ENCODE measurements at places on chromosomes 4 and X.

GRCh38 chr4:154024097-154024694 lies 235.3 kb upstream of the SFRP2 start:
- no peak for DNase-seq

DNA sequence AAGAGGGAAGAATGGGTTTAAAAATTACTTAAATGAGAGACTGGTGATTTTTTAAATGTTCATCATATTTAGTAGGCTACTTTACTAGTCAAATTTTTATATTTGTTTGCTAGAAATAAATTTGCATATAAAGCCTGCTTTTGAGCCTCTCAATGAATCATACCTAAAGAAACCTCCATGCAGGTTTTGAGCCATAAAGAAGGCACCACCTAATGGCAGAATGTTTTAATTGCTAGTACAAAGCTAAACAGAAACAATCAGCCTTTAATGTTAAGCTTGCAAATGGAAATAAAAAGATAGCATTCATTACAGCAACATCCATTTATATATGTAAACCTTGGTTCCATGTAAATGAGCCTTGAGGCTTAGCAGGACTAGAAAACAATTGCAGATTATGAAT lies 989.7 kb downstream of the CCSER1 start:
- no peak for DNase-seq

GRCh38 chr4:152951348-152951747 lies 15.2 kb downstream of the FHDC1 start:
- no peak for DNase-seq

DNA sequence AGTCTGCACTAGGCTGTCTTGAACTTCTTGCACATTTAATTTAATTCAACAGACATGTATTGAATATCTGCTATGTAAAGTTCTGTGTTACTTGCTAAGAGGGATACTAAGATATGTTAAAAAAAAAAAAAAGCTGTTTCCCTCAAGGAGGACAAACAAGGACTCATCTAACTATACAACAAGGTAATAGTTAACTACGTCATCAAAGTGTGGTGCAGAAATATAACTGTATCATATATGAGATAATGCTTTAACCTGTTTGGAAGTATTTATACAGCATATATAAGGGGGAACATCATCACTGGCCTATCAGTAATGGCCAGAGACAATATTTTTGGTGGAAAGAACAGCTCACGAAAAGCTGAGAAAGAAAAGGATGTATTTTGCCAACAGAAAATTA lies 89.9 kb downstream of the PTPN13 start:
- no peak for DNase-seq

DNA sequence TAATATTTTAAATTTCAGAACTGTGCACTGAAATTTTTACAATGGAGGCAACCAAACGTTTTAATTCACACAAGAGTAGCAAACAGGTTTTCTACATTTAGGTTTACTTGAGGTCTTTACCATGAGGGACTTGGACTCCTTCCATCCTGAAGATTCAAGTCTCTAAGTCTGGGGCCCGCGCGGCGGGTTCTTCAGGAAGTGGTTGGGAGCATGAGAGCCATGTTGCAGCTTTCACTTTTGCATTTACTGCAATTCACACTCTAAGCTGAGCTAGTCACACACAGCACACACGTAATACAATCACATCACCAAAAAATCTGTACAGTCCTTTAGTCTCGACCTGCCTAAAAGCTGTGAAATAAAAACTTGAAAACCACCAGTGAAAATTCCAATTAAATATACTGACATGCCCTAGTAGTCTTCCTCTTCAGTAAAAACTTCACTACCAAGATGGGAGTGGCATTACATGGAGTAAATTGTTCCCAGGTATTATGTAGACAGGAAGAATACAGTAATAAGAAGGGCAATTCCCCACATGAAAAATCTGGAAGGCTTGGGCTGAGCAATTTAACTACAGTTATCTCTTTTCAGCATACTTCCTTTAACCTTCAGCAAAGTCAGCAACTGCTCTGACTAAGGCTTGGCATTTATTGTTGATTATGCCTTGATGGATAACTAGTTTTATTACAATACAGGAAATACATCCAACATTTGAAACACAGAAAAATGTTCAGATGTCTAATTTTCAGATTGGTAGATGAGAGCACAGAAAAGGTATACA lies 571.1 kb upstream of the DIPK2B start:
- no peak for DNase-seq

- DNase-seq: no peak
These were observed 117.9 kb downstream of the STIM2 start for GRCh38 chr4:26978387-26979053.

GRCh38 chr4:1042352-1043055 lies 31.1 kb downstream of the FGFRL1 start:
- no peak for DNase-seq

GRCh38 chr4:182788201-182788600 lies 129.0 kb downstream of the DCTD start:
- DNase-seq: no peak

DNA sequence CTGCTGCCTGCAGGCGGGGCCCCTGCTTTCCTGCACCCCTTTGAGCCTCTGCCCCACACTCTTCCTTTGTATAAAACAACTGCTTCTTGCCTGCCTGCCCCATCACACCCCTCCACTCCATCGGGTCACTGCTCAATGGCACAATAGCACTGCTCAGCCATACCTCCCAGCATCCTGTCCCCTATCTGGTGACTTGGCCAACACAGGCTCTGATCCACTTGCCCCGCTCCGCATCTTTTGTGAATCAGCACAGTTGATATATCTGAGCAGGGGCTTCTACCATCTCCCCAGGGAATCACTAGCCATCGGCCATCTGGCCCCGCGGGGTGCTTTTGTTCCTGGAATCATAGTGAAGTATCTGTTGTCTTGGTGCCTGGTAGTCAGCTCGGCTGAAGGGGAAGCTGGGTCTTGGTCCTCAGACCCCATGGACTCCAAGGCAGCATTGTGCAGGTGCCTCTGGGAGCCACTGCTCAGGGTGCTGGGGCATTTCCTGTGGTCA lies 45.3 kb downstream of the MAP7D3 start:
- DNase-seq: no peak

DNA sequence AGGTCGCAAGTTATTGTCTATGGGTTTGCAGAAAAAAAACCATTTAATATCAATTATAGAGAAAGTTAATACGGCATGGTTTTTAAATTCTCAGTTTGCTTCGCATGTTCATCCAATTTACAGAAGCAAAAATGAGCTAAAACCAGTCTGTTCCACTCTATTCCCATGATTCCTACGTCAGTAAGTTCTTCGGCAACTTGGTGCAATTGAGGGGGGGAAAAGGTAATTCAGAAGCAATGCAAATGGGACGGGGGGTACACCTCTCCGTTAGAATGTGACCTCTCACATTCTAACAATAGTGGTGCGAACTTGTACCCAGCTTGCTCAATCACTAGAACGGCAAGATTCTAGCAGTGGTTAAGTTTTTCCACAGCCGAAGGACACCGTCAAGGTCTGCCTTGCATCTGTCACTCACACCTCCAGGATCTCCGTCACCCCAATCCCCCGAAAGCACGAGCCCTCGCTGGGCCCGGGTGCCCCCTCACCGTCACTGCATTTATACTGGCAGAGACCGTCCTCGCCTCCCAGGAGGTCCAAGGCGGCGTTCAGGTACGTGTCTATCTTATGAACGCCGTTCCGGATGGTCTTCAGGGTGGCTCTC lies 653 bp downstream of the PLA2G12A start:
- DNase-seq: no peak

- DNase-seq: no peak
These were observed 257.7 kb downstream of the ANKRD50 start for GRCh38 chr4:124454772-124455270.

DNA sequence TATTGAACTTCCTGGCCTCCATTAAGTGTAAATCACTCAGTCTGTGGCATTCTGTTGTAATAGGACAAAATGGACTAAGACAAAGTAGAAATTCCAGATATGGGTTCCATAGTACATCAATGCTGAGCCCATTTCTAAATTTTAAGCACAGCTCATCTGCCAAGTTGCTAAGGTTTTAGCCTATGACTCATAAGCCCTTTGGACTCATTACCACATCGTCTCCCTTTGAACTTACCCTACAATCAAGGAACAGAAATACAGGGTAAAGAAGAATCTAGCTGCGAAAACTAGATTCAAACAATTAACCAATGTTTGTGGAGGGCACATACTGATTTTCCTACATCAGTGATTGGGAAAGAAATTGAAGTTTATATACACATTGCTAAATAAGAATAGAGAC lies 31.8 kb downstream of the NAA11 start:
- no peak for DNase-seq

DNA sequence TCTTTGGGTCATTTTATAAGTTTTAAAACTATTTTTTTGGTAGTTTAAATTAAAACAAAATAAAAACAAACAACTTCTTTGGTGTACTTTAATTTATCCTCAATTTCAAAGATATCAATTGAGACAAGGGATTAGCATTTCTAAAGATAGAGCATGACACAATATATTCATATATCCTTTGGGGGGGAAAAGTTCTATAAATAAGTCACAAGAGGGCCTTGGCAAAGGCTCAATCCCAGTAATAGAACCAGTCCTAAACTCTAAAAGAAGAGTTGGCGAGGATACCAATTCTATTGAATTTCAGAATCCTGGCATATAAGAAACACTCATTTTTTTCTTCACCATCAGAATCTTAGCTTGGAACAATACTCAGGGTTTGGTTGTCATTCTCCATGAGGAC lies 89.7 kb downstream of the COL4A6 start:
- no peak for DNase-seq

DNA sequence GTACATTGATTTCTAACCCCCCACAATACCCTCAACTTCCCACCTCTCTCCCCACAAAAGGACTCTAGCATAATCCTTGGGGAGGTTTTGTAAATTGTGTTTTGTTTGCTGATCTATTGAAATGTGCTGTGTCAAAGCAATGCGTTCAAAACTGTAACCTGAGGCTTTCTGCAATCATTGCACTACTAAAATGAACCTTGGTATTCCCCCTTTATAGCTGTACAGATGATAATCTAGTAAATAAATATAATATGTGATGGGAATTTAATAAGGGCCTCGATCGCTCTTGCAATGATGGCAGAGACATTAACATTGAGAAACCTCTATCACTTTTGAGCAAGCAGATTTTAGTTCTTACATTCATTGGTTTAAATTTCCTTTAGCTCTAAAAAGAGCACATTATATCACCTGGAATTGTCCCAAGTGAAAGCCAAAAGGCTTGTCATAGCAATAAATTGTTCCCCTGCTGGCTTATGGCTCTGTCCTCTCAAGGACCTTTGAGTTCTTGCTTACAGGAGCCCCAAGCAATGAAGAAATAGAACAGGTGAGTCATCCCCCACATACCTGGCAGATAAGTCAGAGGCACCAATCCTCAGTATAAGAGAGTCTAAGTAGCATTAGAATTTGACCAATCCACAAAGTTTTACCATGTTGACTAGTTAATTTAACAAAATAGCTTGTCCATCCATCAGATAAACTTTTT lies 18.4 kb upstream of the ACE2 start:
- DNase-seq: no peak

DNA sequence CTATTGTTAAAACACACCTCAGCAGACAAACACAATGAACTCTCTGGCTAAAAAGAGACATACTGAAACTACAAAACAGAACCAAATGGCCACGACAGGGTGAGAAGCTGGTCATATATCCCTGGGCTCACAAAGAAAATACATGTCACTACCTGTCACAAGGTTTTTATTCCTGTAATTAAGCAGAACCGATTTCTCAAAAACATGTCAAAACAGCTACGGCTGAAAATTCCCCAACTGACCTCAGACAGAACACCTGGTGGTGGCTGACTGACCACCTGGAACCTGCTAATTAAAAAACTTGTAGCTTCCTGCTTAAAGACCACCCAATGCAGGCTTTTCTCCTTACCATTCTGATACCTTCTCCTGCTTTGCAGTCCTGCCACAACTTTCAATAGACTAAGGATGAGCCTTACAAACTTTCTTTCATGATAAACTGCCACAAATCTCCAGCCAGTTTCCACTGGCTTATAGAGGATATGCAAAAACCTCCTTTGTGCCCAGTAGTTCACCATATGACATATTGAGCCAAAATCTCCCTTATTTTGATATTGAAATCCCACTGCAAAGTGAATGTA lies 571.9 kb downstream of the SPOCK3 start:
- DNase-seq: no peak

Data from COR-L47 (cell line).